Kidney epithelial cell (primary cell): ENCODE measurements at places on chromosomes 13 and 19. TPM values are rescaled to one million over a fixed set of nuclear protein-coding genes. Genes with fewer than 3 reads are reported as not detected.

DNA sequence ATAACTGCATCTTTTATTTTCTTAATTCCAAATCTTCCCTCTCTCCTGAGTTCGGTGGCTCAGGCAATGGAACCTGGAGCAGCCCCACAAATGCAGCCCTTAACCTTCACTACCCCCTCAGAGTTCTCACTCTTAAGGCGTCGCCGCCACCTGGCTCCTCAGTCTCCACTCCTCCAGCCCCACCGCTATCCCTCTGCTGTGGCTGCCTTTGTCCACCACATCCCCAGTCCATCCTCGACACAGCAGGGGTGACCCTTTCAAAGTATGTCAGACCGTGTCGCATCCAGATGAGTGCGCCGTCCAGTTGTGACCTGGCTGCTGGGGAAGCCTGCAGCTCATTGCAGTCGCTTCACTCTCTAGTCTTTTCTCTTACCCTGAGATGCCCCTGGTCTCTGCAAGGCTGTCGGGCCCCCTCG, 1.0 kb downstream of the SPPL2B start:
- no peak for DNase-seq

GRCh38 chr19:1045247-1045603, 5.3 kb downstream of the ABCA7 start:
- no peak for DNase-seq

DNA sequence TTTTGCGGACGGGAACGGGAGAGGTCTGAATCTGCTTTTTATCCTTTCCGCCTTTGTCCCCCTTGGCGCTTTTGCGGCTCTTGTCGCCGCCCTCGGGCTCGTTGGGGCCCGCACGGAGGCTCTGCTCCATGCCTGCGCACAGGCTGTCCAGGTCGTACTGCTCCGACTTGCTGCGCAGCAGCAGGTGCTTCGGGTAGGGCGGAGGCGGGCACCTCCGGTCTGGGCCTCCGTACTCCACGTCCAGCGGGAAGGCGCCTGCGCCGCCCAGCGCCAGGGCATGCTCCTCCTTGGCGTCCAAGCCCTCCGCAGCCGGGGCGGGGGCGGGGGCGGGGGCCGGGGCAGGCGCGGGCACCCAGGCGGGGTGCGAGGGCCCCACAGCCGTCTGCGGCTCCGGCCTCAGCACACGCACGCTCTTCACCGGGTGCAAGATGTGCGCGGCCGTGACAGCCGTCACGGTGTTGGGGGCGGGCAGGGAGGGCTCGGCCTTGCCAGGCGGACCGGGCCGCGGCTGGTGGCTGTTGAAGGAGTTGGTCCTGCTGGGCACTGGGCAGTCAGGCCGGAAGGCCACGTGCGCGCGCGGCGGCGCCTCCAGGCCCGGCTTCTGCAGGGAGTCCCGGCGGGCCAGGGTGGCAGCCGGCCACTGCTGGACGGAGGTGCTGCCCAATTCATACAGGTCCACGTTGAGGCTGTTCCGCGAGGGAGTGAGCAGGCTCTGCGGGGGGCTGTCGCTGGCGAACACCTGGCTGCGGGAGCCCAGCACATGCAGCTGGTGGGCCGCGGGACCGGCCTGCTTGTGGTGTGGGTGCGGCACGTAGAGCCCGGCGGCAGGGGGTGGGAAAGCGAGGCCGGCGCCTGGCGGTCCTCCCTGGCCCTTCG, 73.1 kb downstream of the LATS2 start:
- DNase-seq: no peak

GRCh38 chr13:113201815-113202214, 6.7 kb downstream of the PCID2 start:
- no peak for DNase-seq

DNA sequence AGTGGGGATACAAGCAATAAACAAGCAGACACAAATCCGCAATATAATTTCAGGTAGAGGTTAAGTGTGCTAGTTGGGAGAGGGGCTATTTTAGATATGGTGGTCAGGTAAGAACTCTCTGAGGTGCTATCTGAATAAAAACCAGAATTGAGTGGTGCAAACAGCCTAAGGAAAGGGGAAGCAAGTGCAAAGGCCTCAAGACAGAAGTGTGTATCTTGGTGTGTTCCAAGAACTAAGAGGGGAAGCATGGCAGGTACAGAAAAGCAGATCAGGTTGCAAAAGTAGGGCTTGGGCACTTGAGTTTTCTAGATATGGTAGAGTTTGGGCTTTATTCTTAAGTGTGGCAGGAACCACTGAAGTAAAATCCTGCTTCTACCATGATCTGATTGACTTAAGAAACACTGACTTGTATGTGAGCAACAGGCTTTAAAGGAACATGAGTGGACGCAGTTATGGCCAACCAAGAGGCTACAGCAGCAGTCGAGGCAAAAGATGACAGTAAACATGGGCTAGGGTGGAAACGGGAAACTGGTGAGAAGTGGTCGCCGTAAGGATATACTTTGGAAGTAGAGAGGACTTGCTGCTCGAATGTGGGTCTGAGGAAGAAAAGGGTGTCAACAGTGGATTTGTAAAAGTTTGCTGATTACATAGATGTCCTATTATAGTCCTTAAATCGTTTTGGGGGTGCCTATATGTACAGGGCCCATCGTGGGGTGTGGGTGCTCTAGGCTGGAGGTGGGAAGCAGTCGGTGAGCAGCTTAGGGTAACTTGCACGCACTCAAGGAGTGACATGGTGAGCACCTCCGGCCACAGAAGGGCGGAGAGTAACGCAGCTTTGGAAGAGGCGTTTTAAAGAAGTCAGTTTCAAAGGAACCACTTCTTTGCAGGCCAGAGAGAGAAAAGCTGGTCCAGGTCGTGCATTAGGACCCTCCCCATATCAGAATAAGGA, 677 bp downstream of the TGDS start:
- no peak for DNase-seq

DNA sequence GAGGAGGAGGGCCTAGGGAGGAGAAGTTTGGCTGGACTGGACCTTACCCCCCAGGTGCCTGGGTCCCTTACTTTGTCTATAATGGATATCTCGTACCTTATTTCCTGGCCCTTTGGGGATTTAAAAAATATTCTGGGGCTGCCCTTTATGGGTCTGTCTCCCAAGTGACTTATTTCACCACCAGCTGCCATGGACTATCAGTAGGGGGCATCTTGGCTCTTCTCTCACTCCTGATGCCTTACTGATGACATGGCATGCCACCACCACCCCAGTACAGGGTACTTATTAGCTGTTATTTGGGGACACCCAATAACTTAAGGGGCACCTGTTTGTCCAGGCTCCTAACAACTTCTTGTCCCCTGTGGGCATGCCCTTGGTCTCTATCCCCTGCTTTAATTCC, 38.0 kb downstream of the NFIX start:
- no peak for DNase-seq

DNA sequence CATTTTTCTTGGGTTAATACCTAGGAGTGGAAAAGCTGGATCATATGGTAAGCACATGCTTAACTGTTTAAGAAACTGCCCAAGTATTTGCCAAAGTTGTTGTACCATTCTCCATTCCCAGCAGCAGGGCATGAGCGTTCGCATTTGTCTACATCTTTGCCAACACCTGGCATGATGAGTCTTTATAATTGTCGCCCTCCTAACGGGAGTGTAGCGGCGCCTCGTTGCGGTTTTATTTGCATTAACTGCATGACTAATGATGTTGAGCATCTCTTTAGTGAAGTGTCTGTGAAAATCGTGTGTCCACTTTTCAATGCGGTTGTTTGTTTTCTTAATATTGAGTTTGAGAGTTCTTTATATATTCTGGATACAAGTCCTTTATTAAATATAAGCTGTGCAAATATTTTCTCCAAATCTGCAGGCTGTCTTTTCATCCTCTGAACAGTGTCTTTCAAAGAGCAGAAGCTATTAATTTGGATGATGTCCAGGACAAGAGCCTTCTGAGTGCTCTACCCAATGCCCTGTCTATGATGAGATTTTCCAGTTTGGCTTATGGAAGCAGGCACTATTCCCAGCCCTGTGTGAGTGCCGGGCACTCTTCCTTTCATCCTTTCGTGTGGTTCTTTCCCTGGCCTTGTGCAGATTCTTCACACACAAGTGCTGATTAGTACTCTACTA, 202.0 kb downstream of the FOXO1 start:
- no peak for DNase-seq

- no peak for DNase-seq
These were observed 630.2 kb upstream of the PCDH9 start for GRCh38 chr13:67860315-67860714.

- no peak for DNase-seq
These were observed 53.1 kb downstream of the C13orf46 start for GRCh38 chr13:113920606-113921286.

GRCh38 chr13:105050686-105051085, 1484.8 kb downstream of the EFNB2 start:
- no peak for DNase-seq

GRCh38 chr13:20054586-20054985, 96.1 kb downstream of the ZMYM2 start:
- DNase-seq: no peak

The RASAL3 gene
- total RNA-seq: not detected in 2 replicates

The KBTBD6 gene
- total RNA-seq: 9.0 and 9.1 TPM in 2 replicates

The KLF1 gene
- total RNA-seq: not detected in 2 replicates

The NBEA gene
- 5.3 and 6.1 TPM in 2 replicates for total RNA-seq

The C19orf18 gene
- 0.17 TPM in 1 of 2 replicates, not detected in the other for total RNA-seq
